T-helper 9 cell (primary cell): ENCODE measurements at places on chromosomes 4 and X.

DNA sequence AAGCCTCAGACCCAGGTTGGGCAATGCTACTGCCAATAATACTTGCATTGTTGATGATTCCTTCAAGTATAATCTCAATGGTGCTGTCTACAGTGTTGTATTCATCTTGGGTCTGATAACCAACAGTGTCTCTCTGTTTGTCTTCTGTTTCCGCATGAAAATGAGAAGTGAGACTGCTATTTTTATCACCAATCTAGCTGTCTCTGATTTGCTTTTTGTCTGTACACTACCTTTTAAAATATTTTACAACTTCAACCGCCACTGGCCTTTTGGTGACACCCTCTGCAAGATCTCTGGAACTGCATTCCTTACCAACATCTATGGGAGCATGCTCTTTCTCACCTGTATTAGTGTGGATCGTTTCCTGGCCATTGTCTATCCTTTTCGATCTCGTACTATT, 7.4 kb downstream of the LPAR4 start:
- no peak for DNase-seq

DNA sequence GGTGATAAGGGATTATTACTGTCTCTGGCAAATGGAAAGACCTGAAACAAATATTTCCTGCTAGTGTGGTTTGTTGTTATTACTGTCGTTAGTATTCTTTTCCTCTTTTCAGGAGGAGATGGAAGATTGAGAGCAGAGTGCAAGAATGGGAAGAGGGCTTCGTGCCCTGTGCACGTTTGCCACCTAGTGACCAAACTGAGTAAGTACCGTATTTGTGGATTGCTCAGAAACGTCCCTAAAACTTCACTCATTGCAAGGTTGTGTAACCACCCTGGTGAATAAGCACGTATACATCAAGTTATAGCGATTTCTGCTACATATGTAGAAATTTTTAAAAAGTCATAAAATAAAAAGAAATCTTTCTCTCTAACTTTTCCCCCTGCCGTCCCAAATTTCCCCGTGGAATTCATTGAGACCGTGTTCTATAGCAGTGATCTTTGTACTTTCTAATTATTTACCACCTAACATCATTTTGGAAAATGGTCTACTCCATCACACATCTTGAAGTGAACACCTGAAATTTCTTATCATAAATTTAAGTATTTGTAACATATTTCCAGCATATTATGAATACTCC, 24.3 kb downstream of the LINC00632 start:
- no peak for DNase-seq

DNA sequence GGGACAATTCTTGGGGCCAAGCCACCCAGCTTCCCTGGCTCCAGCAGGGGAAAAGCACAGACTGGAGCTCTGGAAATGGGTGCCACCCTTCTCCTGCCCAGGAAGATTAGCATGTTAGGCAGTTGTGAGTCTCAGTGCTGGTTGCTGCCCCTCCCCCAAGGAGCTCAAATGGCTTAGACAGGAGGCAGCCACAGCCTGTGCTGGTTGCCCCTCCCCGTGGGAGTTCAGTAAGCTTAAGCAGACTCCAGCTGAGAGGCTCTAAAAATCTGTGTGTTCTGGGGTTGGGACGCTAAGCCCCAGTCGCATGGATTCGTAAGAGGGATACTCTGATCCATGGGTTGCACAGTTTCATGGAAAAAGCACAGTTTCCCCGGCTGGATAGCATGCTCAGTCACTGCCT, 92.7 kb upstream of the NDST3 start:
- DNase-seq, result no peak

DNA sequence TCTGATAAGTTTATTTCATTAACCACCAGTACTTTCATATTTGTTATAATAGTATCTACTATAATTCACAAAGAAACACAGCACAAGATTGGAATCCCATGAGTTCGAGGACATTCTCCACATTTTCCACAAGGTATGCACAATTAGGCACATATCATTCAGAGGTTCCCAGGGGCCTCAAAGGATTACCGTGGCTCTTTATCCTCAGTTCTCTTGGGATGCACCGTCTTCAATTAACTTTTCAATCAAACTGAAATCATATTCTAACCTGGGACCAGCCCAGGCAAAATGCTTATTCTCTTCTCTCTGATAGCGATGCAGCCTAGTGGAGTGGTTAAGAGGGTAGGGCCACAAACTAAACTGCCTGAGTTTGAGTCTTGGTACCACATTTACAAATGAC, 242.6 kb upstream of the RASGEF1B start:
- no peak for DNase-seq

GRCh38 chr4:107098401-107098800, 62.3 kb upstream of the DKK2 start:
- DNase-seq, result no peak
